ENCODE measurements at places on chromosomes 12 and 14. TPM values are rescaled to one million over a fixed set of nuclear protein-coding genes. Genes with fewer than 3 reads are reported as not detected.

DNA sequence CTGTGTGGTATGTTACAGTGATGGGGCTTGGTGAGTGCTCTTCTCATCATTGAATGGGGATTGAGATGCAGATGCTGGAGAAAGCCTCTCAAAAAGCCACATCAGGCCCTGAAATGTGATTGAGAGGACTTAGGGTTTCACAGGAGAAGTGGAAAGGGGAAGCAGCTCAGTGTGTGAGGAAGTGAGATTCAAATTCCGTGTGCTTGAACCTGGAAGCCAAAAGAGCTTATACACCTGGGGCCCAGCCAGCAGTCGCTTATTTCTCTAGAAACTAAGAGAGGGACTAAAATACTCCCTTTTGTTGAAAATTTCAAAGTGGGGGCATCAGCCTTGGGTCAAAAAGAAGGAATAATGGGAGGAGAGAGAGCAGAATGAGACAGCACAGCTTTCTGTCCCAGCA is 39.1 kb upstream of the GZMB start:
- no peak overlapping the region for H3K4me3 ChIP-seq
- no peaks in the 10 kb centered on the region for H3K4me1 ChIP-seq
- H3K36me3 ChIP-seq = no peaks in the 10 kb centered on the region
- H3K27me3 ChIP-seq = no peaks in the 10 kb centered on the region

DNA sequence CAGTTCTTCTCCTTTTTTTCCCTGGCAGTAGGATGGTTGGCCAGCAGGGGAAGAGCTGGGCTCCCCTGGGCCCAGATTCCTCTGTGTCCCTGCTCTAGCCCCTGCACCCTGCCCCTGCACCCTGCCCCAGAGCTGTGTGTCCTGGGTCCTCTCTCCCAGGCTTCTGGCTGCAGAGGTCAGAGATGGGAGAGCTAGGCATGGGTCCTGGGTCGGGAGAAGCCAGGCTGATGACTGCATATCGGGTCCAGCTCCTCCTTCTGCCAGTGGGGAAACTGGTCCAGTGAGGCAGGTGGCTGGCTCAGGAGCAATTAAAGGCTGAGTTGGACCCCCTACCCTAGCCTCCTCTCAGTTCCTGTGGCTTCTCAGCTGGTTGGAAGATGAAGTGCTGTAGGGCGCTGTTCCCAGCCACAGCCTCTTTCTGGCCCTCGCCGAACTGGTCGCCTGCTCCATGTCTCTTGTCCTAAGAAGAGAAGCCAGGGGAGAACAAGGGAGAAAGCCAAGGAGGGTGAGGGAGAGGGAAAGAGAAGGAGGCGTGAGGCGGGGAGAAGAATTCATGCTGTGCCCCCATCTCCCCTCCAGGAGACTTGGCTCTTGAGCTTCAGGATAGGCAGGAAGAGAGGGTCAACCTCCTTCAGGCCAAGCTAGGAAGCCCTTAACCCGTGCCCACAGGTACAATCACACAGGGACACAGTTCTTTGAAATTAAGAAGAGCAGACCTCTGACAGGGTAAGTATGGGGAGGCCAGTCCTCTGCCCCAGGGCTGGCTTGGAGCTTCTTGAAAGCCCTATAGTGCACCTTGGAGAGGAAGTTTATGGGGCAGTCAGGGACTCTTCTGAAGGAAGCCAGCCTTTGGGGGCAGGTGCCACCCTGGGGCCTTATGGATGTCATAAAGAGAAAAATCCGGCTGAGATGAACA is 9.5 kb downstream of the VASH1 start:
- no peaks in the 10 kb centered on the region for H3K4me1 ChIP-seq
- no peaks in the 10 kb centered on the region for H3K36me3 ChIP-seq
- no peak overlapping the region for H3K27ac ChIP-seq
- no peak overlapping the region for H3K4me3 ChIP-seq
- no peak for DNase-seq

DNA sequence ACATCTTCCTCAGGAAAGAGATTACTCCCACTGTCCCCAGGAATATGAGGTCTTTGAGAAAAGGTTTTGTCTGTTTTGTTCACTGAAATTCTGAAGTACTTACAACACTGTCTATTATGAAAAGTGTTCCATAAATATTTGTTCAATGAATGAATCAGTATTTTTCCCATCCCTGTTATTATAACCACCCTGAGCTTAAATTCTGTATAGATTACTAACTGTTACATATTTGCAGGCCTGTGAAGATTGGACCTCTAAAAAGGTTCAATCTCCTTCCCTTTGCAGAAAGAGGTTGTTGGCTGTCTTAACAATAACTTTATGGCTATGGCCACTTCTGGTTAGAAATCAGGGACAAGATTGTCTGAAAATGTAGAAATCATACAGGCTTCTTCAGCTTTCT is 174.5 kb upstream of the NPAS3 start:
- no peaks in the 10 kb centered on the region for H3K27me3 ChIP-seq
- no peak overlapping the region for H3K27ac ChIP-seq
- H3K36me3 ChIP-seq = no peaks in the 10 kb centered on the region
- no peak overlapping the region for H3K4me3 ChIP-seq
- no peaks in the 10 kb centered on the region for H3K4me1 ChIP-seq
- no peak for DNase-seq

- H3K27ac ChIP-seq = no peak overlapping the region
- no peak for DNase-seq
- no peaks in the 10 kb centered on the region for H3K36me3 ChIP-seq
- no peak overlapping the region for H3K4me3 ChIP-seq
Observed at GRCh38 chr14:65502676-65503124, 90.2 kb downstream of the FUT8 start.

GRCh38 chr14:99510556-99511139 is 29.4 kb downstream of the CCNK start:
- H3K27ac ChIP-seq = no peak overlapping the region
- H3K36me3 ChIP-seq = peaks cover 15% of the 10 kb centered on the region
- H3K4me1 ChIP-seq = no peaks in the 10 kb centered on the region
- no peaks in the 10 kb centered on the region for H3K27me3 ChIP-seq

- H3K27ac ChIP-seq = peak overlapping the region; percentile 84
- no peaks in the 10 kb centered on the region for H3K27me3 ChIP-seq
- peak overlapping the region; percentile 70 for H3K4me3 ChIP-seq
Observed at GRCh38 chr12:132710043-132710404, 618 bp upstream of the PGAM5 start.

DNA sequence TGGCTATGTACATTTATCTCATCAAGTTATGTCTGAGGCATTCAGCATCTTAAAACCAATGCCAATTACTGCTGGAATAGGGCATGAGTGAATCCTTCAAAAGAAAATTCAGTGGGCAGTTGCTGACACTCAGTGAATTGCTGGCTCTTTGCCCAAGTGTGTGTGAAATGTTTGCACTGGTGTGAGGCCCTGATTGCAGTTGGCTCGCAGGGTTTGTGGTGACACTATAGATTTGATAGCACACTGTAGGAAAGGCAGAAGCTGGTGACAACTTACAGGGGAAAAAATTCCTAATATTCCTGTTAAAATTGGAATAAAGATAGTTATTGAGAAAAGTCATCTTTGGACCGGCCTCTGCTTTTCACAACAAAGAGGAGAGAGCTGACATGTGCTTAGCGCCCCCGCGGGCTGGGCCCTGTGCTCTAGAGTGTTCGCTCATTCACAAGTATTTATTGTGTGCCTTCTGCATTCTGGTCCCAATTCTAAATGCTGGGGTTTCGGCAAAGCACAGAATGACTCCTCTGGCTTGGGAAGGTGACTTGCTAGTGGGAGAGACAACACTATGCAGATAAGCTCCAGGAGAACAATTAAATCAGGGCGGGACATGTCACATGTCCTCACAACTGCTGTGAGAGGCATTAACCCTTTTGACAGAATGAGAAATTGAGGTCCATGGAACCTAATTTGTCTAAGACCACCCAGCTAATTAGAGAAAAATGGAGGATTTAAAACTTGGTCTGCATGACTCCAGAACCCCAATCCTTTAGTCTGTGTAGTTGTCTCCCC is 418.7 kb downstream of the NPAS3 start:
- no peaks in the 10 kb centered on the region for H3K27me3 ChIP-seq
- no peak overlapping the region for H3K27ac ChIP-seq
- no peaks in the 10 kb centered on the region for H3K4me1 ChIP-seq
- no peak for DNase-seq
- H3K4me3 ChIP-seq = no peak overlapping the region

GRCh38 chr12:49108958-49109404 is 1.7 kb downstream of the LMBR1L start:
- H3K27ac ChIP-seq = peak overlapping the region; percentile 96
- DNase-seq = no peak
- H3K36me3 ChIP-seq = peaks cover 4% of the 10 kb centered on the region
- H3K4me1 ChIP-seq = no peaks in the 10 kb centered on the region
- peak overlapping the region; percentile 88 for H3K4me3 ChIP-seq
- H3K27me3 ChIP-seq = no peaks in the 10 kb centered on the region

The RTL1 gene
- total RNA-seq = 0.80 TPM

The CLEC4C gene
- total RNA-seq = not detected

The HOXC11 gene
- total RNA-seq = not detected
